NB4 (cell line): ENCODE measurements at places on chromosomes 5 and 9.
A peak's percentile ranks its signal among the peaks of the same experiment; 100 is the strongest.

DNA sequence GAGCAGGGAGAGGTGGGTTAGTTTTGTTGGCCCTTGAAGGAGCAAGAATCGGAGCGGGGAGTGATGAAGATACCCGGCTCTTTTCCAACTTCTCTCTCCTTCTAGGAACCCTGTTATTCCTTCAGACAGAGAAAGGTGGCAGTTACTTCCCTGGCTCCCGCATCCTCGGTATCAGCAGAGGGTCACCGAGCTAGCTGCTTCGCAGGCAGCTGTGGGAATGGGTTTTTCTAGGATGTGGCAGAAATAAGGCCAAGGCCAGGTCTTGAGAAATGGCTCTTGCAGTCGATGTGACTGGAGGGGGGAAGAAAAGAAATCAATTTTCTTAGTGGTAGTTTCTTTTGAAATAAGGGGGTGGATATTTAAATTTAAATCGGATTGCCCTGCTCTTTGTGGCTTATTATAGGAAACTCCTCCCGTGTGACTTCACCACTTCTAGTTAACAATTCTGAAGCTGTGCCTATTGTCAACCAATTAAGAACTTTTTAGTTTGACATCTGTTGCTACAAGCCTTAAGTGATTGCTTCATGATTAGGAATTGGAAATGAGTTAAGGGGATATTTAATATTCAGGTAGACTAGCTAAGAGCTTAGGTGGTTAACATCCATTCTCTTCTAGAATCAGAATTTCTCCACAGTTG lies 1.4 kb downstream of the SAP30L start:
- peak; percentile 22 for DNase-seq

DNA sequence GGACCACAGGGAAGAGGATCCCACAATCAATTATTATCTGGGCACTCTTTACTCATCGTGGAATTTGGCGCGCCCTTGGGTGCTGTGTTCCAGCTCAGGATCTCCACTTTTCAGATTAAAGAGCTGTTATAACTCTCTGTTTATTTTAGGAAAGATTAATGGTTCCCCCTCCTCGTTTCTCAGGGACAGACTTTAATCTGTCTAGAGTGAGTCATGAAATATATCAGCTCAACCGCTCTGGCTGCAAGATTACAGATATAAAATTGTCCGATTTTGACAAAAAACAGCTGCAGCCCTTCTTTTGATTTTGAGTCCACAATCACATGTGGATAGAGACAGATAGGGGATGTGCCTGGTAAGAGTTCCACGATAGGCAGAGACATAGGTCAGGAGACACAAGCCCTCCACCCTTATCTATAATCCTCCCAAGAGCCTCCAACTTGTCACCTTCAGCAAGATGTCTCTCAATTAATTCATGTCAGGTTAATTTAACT lies 77.6 kb upstream of the ANKRD55 start:
- no peak for DNase-seq

DNA sequence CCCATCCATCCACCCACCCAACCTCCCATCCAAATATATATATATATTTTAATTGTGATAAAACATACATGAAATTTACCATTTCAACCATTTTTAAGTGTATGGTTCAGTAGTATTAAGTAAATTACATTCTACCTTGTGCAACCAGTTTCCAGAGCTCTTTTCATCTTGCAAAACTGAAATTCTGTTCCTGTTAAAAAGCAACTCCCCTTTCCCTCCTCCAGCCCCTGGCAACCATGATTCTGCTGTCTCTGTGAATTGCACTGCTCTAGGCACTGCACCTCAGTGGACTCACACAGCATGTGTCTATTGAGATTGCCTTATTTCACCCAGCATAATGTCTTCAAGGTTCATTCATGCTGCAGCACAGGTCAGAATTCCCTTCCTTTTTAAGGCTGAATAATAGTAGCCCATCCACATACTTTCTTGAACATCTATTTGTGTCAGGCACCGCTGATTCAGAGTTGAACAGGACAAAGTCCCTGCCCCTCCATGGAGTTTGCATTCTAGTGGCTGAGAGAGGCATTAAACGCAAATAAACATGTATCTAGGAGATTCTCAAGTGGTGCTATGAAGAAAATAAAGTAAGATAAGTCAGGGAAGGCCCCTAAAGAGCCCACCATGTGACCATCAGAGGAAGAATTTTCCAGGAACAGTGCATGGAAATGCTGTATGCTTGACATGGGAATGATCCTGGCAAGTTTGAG lies 24.0 kb downstream of the CSF1R start:
- DNase-seq: peak; percentile 50

- DNase-seq: no peak
Measured at GRCh38 chr5:60538955-60539866, 160.8 kb downstream of the DEPDC1B start.

DNA sequence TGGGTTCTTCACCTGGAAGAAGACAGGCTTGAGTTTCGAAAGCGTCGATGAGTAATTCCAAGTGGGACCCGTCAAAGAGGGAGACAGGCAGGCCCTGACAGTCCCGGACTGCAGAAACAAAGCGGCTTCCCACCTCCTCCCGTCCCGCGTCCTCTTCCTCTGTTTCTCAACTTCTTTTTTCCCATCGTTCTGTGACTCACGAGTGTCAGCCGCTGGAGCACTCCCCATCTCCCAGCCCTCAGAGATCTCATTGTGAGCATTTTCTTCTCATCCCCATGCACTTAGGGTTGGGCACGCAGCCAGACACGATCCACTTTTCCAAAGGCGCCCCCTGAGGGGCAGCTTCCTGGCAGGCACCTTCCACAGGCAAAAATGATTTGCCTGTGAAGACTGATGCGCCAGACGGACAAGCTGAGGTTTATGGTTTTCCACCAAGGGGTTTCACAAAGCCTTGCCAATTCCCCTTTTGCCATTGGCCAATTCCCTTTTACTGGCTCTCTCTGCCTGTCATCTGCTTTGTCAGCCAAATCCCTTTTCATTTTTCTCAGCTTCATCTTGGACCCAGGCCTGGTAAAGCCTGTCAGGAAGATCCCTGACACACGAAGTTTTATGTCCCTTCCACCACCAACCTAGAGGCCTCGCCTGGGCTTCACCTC lies 86.5 kb upstream of the ANKRD55 start:
- no peak for DNase-seq

DNA sequence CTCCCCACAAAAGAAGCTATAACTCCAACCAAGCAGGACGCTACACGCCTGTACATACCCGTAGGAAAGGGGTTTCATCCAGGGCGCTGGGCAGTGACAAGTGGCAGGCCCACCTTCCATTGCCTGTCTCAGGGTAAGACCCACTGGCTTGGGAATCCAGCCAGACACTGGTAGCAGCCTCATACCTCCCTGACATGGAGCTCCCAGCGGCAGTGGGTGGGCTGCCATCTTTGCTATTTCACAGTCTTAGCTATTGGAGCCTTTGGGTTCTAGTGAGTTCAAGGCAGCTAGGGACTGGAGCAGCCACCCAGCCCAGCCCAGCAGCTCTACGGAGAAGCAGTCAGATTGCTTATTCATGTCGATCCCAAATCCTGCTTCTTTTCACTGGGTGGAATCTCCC lies 3.4 kb upstream of the IFNA10 start:
- no peak for DNase-seq

GRCh38 chr5:130171699-130172098 lies 267.4 kb downstream of the CHSY3 start:
- no peak for DNase-seq

- no peak for DNase-seq
Measured at GRCh38 chr5:2914981-2915484, 163.6 kb upstream of the IRX2 start.

DNA sequence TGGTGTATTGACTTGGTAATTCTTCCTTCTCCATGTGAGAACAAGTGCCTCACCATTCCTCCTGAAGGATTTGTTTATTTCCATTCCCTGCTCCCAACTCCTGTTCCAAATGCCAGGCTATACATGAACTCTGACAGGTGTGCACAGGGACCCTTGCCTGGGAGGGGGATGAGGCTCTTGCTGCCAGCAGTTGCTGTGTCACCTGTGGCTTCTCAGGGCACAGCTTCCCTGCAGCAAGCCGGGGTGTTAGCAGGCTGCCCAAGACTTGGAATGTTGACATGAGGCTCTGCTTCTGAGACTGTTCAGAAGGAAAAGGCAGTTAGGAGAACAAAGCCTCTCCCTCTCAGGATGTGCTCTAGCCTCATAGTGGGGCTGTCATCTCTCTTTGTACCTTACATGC lies 131.3 kb downstream of the DOCK2 start:
- no peak for DNase-seq

- no peak for DNase-seq
Measured at GRCh38 chr9:81374459-81375186, 314.7 kb downstream of the TLE1 start.

- DNase-seq: no peak
Measured at GRCh38 chr9:126457175-126457547, 130.5 kb downstream of the MVB12B start.

DNA sequence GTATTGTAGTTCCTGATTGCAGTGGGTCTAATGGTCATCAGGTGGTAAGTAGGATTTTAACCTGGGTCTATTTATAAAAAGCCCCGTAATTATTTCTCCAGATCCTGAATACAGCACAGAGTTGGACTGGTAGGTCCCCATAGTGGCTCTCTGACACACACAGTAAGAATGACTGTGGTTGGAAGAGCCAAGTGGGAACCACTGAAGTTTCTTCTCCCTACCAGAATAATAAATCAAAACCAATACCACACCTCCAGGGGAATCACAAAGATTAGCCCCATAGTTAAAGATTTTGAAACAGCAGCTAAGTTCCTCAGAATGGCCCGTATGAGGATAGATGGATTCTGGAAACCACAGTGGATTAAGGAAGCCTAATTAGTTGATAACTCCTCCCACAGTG lies 68.4 kb upstream of the ZFR start:
- no peak for DNase-seq

DNA sequence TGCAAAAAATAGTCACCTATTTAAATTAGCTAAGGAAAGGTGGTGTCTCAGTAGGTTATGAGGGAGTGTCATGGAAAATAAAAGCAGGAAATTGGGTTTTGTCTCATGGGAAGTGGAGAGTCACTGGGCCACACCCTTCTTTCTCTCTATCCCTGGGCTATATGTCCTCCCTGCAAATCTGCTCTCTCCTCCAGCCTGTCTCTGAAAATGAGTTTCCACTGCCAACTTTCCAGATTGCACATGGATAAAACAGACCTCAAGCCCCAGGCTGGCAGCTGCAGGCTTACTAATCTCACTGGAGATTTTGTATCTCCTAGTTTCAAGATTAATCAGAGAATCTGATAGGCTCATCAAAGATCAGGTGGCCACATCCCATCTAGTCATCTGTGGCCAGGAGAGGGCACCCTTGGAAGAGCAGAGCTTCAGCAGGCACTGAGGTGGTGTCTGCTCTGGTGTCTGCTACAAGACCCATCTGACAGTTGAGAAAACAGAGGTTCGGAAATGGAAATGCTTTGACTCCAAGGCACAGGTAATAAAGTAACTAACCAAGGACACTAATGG lies 178.9 kb downstream of the MSX2 start:
- DNase-seq: peak; percentile 3

GRCh38 chr5:170294556-170294955 lies 3.0 kb downstream of the LCP2 start:
- no peak for DNase-seq

- DNase-seq: no peak
Measured at GRCh38 chr9:27818348-27818747, 245.1 kb upstream of the C9orf72 start.

- DNase-seq: no peak
Measured at GRCh38 chr5:6682239-6682638, 31.0 kb upstream of the TENT4A start.

- DNase-seq: peak; percentile 43
Measured at GRCh38 chr5:137075163-137075970, 423.8 kb downstream of the SPOCK1 start.

- no peak for DNase-seq
Measured at GRCh38 chr9:22278426-22278825, 168.2 kb upstream of the DMRTA1 start.

GRCh38 chr5:1744393-1745122 lies 55.1 kb downstream of the MRPL36 start:
- DNase-seq: no peak

- DNase-seq: no peak
Measured at GRCh38 chr5:132228241-132229035, 785 bp upstream of the P4HA2 start.

DNA sequence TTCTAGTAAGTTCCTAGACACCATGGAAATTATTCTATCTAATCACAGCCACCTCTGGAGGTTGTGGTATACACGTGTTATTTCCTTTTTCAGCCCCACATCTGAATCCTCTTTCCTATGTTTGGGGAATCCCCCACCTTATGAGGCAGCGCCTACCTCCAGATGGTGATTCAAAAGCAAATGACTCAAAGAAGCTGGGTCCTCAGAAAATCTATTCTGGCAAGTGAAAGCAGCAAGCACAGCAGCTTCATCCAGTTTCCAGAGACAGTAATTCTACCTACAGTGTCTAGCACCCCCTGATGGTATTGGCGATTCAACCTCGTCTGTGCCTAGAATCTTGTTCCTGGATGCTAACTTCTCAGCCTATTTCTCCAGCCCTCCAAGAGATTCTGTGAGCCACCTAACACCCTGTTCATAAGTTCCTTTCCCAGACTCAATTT lies 43.0 kb downstream of the STRBP start:
- DNase-seq: peak; percentile 34

GRCh38 chr5:160439205-160439600 lies 17.5 kb downstream of the PTTG1 start:
- peak; percentile 86 for DNase-seq

DNA sequence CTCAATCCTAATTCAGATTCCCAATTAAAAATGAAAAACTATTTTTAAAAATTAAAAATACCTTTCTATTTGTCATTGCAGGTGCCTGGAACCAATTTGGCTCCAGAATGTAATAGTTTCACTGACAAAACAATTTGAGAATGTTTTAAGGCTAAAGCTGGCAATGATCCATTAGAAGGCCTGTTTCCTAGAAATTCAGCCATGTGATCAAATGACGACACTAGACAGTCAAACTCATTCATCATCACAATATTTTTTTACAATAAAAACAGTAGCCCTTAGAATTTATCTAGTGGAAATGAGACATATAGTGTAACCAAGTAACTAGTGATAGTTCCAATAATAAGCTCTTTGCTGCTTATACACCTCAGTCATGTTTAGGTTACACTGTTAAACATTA lies 75.4 kb upstream of the MAP3K1 start:
- no peak for DNase-seq

DNA sequence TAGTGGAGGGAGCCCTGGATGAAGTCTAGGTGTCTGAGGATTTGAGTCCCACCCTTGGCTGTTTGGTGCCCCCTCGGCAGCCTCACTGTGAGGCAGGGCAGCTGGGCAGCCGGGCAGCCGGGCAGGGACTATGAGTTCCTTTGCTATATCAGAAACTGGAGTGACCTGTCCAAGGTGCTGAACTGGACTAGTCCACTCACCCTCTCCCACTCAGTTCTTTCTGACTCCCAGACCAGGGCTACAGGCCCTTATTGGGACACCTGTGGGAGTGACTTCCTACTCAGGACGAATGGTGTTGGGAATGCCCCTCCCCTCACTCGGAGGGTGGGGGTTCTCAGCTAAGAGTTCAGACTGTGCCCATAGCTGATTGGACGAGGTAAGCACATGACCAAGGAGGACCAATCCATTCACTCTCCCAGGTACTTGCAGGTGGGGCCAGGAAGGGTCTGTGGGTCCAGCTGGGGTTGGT lies 34.1 kb upstream of the RAPGEF1 start:
- peak; percentile 58 for DNase-seq

GRCh38 chr5:93072831-93073459 lies 508.1 kb downstream of the NR2F1-AS1 start:
- no peak for DNase-seq
